NCI-H1417 (cell line): ENCODE measurements at places on chromosomes 5 and 9.

DNA sequence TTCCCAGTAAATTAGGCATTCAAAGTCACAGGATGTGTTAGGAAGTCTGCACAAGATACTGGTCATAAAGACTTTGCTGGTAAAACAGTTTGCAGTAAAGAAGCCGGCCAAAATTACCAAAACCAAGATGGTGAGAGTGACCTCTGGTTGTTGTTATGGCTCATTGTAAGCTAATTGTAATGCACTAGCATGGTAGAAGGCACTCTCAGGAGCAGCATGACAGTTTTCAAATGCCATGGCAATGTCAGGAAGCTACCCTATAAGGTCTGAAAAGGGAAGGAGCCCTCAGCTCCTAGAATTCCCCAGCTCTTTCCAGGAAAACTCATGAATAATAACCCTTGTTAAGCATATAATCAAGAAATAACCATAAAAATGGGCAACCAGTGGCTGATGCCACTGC is 64.3 kb upstream of the TNC start:
- no peak for DNase-seq

GRCh38 chr9:121299467-121300282 is 31.7 kb downstream of the GSN start:
- no peak for DNase-seq

DNA sequence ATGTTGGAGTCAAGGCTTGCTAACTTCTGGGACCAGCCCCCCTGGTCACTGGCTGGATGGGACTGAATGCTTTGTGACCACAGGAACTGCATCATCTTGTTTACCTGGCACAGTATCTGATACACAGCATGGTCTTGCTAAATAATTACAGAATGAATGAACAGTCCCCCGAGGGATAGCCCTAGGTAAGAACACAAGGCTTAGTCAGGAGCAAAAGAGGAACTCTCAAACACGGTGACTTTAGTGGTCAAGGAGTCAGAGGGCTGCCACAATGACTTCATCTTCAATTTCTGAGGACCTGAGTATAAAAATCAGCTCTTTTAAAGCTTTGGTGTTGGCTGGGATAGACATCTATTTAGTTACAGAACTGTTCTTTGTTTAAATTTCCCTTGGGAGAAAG is 15.1 kb upstream of the CXCL14 start:
- DNase-seq, result no peak

DNA sequence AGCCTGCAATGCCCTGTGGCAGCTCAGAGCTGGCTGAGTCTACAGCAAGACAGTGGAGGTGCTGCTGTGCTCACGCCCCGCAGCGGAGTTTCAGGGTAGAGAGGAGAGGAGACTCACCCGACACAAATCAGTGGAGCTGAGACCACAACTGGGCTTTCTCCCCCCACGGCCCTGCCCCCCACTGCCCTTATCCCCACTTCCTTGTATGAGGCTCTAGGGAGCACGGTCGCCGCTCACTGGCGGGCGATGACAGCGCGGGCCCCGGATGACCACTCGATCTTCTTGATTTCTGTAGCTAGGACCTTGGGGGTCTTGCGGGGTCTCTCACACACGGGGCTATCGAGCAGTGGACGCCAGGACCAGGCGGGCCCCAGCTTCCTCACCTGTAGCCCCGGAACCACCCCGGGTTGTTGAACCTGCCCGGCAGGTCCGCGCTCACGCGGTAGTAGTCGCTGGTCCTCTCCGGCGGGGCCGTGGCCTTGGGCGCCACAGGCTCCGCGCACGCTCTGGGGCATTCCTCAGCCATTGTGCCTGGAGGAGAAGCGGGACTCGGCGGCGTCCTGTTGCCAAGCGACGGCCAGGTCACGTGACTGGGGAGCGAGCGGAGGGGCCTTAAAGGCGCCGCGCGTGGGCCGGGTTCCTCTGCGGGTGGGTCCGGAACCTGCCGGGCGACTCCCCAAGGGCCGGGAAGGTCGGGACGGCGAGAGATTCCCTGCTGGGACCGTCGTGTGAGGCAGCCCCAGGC is 984 bp upstream of the MRPS2 start:
- DNase-seq, result peak; percentile 96

DNA sequence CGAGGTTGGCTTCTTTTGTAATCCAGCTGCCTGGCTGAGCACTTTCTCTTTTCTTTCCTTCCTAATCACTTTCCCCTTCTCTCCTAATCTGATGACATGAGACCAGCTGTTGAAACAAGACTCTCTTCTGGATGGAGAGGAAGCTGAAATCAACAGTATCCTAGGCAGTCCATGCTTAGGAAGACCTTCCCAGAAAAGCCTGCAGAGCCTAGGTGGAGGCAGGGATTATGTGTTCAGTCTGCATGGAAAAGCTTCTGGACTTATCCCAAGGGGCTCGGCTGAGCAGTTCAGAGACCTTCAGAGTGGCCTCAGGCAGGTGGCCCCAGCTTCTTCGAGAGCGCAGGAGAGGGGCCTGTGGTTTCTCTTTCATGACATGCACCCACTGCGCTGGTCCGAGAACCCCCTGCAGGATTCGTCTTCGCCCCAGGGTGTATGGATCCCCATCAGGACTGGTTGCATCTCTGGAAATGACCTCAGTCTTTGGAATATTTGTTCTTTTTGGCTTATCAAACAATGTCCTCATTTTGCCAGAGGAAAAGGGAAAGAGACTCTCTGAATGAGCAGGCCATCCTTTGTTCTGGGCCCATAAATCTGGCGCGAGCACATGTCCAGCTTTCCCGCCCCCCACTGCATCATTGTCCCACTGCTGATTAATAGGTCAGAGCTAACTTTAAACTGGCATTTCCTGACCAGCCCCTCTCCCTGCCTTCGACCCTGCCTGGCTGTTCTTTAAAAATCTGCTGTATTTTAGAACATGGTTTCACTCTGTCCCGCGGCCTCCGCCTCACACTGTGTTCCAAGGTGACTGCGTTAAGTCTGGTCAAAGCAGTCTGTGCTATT is 177.9 kb upstream of the KLF4 start:
- no peak for DNase-seq

DNA sequence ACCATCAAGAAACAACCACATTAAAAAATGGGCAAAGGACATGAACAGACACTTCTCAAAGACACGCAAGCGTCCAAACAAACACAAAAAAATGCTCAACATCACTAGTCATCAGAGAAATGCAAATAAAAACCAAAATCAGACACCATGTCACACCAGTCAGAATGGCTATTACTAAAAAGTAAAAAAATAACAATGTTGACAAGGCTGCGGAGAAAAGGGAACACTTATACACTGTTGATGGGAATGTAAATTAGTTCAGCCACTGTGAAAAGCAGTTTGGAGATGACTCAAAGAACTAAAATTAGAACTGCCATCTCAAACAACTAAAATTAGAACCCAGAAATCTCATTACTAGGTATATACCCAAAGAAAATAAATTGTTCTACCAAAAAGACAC is 80.4 kb downstream of the CAAP1 start:
- DNase-seq, result no peak

- DNase-seq, result peak; percentile 29
Observed at GRCh38 chr9:109182940-109183798, 16.1 kb upstream of the FRRS1L start.

GRCh38 chr5:149434162-149435014 is 55.3 kb upstream of the IL17B start:
- DNase-seq, result peak; percentile 53

GRCh38 chr5:107294669-107295068 is 376.1 kb downstream of the EFNA5 start:
- no peak for DNase-seq

DNA sequence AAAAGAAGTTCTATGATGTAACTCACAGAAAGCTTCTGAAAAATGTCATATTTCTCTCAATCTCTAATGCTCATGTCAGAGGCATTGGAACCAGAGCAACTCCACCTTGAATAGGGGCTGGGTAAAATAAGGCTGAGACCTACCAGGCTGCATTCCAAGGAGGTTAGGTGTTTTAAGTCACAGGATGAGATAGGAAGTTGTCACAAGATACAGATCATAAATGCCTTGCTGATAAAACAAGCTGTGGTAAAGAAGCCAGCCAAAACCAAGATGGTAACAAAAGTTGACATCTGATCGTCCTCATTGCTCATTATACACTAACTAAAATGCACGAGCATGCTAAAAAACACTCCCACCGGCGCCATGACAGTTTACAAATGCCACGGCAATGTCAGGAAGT is 411.1 kb upstream of the GRIA1 start:
- DNase-seq, result no peak

DNA sequence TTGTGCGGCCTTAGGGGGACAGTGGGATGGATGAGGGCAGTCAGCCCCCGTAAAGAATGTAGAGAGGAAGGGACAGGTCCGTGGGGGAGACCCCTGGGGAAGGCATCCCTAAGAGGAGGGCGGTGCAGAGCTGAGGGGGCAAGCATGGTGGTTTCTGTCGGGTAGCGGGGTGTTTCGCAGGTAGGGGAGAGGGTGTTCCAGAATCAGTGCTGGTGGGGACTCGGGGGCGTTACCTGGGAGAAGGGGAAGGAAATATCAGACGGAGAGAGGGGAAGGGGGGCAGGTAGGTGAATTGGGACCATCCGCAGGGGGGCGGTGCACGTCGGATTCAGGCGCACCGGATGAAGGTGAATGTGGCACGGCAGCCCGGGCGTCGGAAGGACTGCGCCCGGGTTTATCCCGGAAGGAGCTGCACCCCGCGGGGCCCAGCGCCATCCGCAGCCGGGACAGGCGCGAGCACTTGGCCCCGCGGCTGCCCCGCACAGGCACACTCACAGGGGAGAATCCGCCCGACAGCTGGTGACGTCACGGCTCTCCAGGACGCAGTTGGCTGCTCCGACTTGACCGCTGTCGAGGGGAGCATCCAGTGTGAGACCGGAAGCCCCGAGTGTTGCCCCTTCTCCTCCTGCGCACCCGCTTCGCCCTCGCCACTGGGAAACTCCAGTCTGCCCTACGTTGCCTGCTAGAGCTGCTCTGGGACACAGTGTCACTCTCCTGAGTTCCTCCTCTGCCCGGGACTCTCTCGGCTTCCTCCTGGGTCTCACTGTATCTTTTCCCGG is 1.3 kb downstream of the CD72 start:
- no peak for DNase-seq

GRCh38 chr9:34650816-34651215 is 1.2 kb upstream of the IL11RA start:
- DNase-seq, result no peak

- DNase-seq, result no peak
Observed at GRCh38 chr9:14373706-14374105, 59.8 kb upstream of the NFIB start.

- DNase-seq, result no peak
Observed at GRCh38 chr9:135641745-135642144, 2.4 kb upstream of the GLT6D1 start.

DNA sequence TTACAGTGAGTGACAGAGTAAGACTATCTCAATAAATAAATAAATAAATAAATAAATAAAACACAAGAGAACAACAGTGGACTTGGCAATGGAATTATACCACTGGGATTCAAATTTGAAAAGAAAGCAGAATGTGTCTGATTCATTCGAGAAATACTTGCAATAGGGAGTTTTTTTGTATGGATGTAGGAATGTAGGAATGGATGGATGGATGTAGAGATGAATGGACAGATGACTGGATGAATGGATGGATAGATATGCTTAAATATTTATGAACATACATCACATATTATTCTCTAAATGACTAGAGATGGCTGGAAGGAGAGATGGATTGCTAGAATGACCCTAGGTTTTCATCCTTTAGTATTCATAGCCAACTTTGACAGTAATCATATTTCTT is 22.0 kb upstream of the CEMIP2 start:
- DNase-seq, result no peak

- no peak for DNase-seq
Observed at GRCh38 chr9:110410961-110411360, 73.3 kb upstream of the TXNDC8 start.

DNA sequence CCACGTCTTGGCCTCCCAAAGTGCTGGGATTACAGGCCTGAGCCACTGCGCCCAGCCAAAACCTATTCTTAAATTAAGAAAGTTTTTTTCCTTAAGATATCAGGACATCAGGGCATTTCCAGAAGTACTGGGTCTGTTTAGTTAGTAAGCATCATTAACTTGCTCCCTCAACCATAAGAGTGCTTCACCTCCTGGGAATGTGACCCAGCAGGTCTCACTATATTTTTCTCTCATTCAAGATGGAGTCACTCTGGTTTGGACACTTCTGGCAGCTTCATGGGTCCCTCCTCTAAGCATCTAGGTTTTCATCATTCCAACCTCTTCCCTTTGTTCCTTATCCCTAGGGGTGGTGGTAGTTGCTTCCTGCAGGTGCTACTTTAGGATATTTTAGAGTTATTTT is 10.3 kb upstream of the BRD3OS start:
- no peak for DNase-seq

DNA sequence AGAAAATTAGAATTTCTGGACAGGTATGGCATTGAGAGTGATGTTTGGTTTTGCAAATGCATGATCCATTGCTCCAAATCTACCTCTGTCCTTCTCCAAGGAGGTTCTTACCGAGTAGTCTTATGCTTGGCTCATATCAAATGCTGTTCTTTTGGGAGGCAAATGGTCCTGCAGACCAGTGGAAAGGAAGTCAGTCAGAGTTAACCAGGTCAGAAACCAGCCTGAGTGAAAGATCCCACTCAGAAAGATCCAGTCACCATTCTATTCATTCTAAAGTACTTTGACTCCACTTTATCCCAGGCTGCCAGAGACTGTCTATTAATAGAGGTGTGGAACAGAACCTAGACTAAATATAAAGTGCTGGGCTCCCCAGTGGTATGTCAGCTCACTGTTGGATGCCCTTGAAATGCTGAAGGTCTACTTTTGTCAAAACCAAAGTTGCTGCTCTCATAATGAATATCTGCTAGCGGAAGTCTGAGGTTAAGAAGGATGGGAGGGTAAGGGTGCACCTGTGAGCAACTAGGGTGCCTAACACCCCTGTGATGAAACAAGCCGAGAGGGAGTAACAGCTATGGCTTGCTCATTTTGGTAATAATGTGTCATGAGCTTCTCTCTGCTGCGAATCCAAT is 302.2 kb downstream of the ZNF608 start:
- no peak for DNase-seq

DNA sequence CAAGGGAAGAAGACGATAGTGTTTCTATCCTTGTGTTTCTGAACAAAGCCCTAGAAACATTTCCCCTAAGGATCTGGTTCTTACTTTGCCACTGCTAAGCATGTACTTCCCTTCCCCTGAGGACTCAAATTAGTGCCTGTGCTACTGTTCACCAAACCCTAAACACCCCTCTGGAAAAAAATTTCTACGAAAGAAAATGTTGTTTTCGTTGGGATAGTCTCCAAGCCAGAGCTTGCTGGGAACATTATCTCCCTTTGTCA is 294.6 kb downstream of the BNC2 start:
- DNase-seq, result no peak

- DNase-seq, result no peak
Observed at GRCh38 chr9:76610011-76610352, 151.0 kb downstream of the GCNT1 start.

GRCh38 chr5:149341876-149342275 is 3.4 kb upstream of the GRPEL2 start:
- no peak for DNase-seq

DNA sequence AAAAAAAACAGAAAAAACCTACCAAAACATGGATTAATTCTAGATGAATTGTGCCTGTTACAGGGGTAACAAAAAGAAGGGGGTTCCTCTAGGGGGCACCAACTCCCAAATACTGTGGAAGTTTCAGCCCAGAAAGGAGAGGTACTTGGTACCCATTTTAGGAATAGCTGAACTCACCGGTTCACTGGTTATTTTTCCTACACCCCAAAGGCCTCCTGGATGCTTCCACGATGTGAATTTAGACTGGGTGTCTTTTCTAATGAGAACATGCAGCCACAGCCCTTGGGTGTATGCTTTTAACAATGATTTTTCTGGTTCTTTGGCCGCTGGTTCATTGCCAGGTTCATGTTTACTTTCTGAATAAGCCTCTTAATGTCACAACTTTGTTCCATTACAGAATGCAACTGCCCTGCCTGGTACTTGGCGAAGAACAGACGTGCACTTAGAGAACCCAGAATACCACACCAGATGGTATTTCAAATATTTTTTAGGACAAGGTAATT is 46.7 kb downstream of the GARNL3 start:
- no peak for DNase-seq
